Prostate gland (tissue), 2 donors: ENCODE measurements at places on chromosomes 6 and 20. TPM values are rescaled to one million over a fixed set of nuclear protein-coding genes. Genes with fewer than 3 reads are reported as not detected.
A peak's percentile ranks its signal among the peaks of the same experiment; 100 is the strongest.

Gene ZCCHC3
- total RNA-seq: 16.3 TPM

Gene TRIM38
- total RNA-seq: 8.7 TPM

Gene ZNF318
- total RNA-seq: 15.1 TPM

Gene RBPJL
- not detected for total RNA-seq

Gene ISM1
- 0.45 TPM for total RNA-seq

Gene STMND1
- total RNA-seq: 15.6 TPM

Gene NKX2-2
- total RNA-seq: not detected

Gene RGS17
- total RNA-seq: 3.3 TPM

Gene RAET1L
- not detected for total RNA-seq

Gene LRRN4
- 0.68 TPM for total RNA-seq

Gene BHLHE23
- total RNA-seq: not detected

Gene ANGPT4
- 0.27 TPM for total RNA-seq

DNA sequence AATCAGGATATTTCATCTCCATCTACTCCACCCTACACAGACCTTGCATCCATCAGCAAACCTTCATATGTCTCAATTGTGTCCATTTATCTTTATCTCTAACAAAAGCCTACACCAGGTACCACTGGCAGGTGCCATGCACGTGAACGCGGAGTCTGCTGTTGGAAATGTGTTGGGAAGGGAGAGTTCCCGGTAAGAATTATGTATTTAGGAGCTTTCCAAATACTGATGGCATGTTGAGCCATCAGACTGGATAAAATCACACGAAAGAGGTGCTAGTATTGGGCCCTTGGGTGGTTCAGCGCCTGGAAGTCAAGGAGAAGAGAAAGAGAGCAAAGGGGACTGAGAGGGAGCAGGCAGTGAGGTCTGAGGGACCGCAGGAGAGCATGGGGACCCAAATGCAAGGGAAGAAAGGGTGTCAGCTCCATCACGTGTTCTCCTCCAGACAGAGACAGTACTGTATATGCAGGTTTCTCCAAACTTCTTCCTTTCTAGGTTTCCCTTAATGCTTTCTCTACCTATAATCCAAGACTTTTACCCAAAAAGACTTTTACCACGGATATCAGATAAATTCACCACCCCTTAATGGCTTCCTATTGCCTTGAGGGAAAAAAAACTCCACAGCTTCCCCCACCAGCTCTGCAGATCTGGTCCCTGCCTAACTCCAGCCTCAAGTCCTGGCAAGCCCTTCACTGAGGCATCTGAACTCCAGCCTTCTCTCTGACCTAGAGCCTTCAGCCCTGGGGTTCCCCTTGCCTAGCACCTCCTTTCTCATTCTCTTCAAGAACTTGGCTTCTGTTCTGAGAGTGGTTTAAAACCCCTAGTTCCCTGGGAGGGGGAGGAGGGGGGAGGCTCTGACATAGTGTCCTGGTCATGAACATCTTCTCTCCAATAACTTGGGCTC, 4.8 kb upstream of the ZNF217 start:
- DNase-seq: no peak
- H3K27ac ChIP-seq: peak overlapping the region; percentile 98
- H3K27me3 ChIP-seq: no peaks in the 10 kb centered on the region
- no peaks in the 10 kb centered on the region for H3K36me3 ChIP-seq
- peak overlapping the region; percentile 89 for H3K4me3 ChIP-seq

DNA sequence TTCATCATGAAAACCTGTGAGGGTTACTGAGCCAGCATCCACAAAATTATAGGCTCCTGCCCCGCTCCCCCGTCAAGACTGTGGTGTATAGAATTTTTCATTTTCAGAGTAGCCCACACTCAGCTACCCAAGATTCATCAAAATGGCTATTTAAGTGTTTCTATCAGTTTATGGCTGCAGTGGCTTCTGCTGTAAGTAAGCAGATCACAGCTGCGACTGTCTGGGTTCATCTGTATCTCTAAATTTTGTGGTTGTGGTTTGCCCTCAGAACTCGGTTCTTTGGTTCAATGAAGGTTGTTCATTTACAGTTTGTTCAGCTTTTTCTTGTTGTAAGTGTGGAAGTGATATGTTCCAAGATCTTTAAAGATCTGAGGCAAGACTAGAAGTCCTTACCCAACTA, 284.2 kb downstream of the DOK5 start:
- no peaks in the 10 kb centered on the region for H3K36me3 ChIP-seq
- H3K4me1 ChIP-seq: no peaks in the 10 kb centered on the region
- no peaks in the 10 kb centered on the region for H3K27me3 ChIP-seq
- H3K4me3 ChIP-seq: no peak overlapping the region
- H3K27ac ChIP-seq: no peak overlapping the region

DNA sequence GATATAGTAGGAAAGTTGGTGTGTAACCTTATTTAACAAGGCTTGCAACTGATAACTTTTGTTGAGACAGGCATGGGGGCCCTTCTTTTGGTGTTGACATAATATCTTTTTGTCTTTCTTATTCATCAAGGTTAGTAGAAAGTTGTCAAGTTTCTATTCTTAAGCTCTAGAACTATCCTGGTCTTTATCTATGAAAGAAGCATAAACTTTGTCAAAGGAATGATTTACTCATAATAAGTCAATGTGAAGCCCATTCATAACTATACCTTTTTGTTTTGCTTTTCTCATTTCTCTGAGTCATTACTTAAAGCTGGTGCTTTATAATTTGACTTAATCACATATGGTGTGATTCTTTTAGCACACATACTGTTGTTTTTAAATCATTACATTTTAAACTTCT, 312.4 kb downstream of the UTRN start:
- no peak for DNase-seq
- no peaks in the 10 kb centered on the region for H3K36me3 ChIP-seq
- H3K4me1 ChIP-seq: no peaks in the 10 kb centered on the region
- H3K27me3 ChIP-seq: no peaks in the 10 kb centered on the region
- no peak overlapping the region for H3K27ac ChIP-seq
- no peak overlapping the region for H3K4me3 ChIP-seq

GRCh38 chr6:79157961-79158644, 76.4 kb downstream of the HMGN3 start:
- H3K4me1 ChIP-seq: no peaks in the 10 kb centered on the region
- no peak for DNase-seq
- no peak overlapping the region for H3K4me3 ChIP-seq
- H3K27ac ChIP-seq: no peak overlapping the region

DNA sequence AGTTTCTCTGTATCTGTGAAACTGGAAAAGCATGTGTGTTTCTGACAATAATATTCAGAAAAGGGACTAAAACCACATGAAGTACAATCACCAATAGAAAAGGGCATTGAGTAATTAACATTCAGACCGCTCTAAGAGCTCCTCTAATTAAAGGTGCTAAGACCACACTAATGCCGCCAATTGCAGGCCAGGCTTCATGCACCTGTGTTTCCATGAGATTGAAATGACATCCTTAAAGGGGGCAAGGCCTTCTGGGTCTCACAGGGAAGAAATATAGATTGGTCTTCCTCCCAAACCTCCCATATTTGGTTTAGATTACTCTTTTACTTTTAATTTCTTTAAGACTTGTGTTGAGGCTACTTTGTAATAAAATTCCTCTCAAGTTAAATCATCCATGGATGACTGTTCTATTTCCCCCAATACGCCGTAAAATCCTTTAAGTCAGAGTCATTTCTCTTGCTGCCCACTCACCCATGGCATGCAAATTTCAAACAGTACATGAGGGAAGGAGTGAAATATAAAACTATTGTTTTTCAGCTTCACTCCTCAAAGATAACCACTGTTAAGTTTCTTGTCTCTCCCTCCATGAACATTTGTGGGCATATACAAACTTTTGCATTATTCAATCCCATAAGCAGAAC, 110.6 kb downstream of the UBE3D start:
- no peaks in the 10 kb centered on the region for H3K4me1 ChIP-seq
- no peaks in the 10 kb centered on the region for H3K27me3 ChIP-seq
- no peak for DNase-seq
- H3K27ac ChIP-seq: no peak overlapping the region

GRCh38 chr6:56756219-56756789, 113.6 kb upstream of the DST start:
- no peaks in the 10 kb centered on the region for H3K27me3 ChIP-seq
- no peak overlapping the region for H3K27ac ChIP-seq
- H3K4me3 ChIP-seq: no peak overlapping the region
- H3K4me1 ChIP-seq: no peaks in the 10 kb centered on the region
- H3K36me3 ChIP-seq: no peaks in the 10 kb centered on the region
- no peak for DNase-seq

DNA sequence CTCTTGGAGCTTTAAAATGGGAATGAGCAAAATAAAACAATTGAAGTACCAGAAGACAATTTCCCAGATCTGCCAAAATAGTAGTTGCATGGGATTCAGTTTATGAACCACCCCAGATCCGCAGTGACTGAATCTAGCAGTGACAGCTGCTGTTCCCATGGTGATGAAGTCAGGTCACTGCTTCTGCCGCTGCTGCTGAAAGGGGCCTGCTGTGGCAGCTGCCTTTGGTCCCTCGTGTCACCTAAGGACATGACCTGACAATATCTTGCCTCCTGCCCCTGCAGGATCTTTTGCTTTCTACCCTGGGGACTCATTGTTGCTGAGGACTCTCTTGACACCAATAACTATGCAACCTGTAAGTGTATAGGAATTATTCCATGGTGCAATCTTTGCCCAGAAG, 34.3 kb upstream of the OGFRL1 start:
- no peaks in the 10 kb centered on the region for H3K4me1 ChIP-seq
- H3K27ac ChIP-seq: no peak overlapping the region
- DNase-seq: no peak
- H3K36me3 ChIP-seq: no peaks in the 10 kb centered on the region

DNA sequence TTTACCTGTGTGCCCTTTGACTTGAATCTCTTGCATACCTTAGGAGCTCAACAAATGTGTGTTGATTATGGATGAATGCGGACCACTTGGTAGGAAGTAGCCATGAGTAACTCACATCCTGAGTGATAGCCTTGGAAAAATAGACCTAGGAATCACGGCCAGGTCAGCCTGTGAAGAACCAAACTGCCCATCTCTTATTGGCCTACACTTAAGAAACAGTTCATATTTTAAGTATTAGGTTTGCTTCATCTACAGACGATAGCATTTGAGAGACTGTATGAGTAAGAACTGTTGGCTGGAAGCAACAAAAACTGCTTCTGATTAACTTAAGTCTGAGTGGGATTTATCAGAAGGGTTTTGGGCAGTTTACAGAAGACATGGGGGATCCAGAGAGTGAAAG, 320.1 kb upstream of the PRND start:
- no peaks in the 10 kb centered on the region for H3K27me3 ChIP-seq
- H3K27ac ChIP-seq: no peak overlapping the region
- no peak for DNase-seq
- H3K4me3 ChIP-seq: no peak overlapping the region

- H3K4me1 ChIP-seq: no peaks in the 10 kb centered on the region
- no peak for DNase-seq
- no peaks in the 10 kb centered on the region for H3K36me3 ChIP-seq
- H3K27me3 ChIP-seq: no peaks in the 10 kb centered on the region
- H3K4me3 ChIP-seq: no peak overlapping the region
Observed at GRCh38 chr6:470051-470900, 78.7 kb downstream of the IRF4 start.

DNA sequence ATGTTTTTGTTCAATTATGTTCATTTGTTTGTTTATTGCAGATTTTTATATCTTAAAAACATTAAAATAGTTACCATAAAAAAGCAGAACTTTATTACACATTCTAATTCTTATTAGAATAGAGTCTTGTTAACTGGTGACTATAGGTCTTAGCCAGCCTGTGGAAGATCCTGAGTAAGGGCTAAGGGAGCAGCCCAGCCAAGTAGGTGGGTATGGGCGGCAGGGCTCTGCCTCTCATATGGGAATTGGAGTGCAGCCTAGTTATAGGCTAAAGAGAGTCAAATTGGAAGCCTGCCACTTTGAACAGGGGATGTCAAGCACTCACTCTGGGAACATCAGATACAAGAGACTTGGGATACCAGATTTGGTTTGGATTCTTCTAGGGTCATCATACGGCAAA, 10.5 kb upstream of the HSF2 start:
- no peaks in the 10 kb centered on the region for H3K36me3 ChIP-seq
- H3K4me1 ChIP-seq: no peaks in the 10 kb centered on the region
- DNase-seq: no peak

DNA sequence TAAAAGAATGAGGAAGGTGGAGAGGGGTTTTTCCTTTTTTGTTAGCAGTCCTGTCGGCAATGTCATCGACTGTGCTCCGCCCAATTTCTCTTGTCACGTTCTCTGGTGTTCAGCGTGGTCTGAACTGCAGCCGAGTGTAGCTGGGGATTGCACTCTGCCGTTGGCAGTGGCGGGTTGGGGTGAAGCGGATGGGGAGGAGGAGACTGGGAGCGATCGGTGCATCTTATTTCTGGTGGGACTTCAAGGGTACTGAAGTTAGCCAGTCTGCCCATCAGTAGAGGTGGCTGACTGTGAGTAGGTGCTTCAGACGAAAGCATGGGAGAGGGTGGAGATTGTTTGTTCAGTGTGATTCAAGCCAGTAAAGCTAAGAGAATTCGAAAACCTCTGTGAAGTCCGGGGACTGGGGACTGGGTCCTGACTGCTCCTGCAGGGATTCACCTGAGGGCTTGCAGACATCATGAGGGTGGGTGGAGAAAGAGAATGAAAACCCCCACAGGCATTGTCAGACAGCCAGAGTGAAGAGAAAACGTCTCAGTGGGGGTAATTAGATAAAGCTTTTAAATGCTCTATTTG, 5.1 kb downstream of the RREB1 start:
- H3K4me3 ChIP-seq: no peak overlapping the region
- H3K4me1 ChIP-seq: peaks cover 12% of the 10 kb centered on the region
- no peaks in the 10 kb centered on the region for H3K36me3 ChIP-seq
- peak overlapping the region; percentile 58 for H3K27ac ChIP-seq

DNA sequence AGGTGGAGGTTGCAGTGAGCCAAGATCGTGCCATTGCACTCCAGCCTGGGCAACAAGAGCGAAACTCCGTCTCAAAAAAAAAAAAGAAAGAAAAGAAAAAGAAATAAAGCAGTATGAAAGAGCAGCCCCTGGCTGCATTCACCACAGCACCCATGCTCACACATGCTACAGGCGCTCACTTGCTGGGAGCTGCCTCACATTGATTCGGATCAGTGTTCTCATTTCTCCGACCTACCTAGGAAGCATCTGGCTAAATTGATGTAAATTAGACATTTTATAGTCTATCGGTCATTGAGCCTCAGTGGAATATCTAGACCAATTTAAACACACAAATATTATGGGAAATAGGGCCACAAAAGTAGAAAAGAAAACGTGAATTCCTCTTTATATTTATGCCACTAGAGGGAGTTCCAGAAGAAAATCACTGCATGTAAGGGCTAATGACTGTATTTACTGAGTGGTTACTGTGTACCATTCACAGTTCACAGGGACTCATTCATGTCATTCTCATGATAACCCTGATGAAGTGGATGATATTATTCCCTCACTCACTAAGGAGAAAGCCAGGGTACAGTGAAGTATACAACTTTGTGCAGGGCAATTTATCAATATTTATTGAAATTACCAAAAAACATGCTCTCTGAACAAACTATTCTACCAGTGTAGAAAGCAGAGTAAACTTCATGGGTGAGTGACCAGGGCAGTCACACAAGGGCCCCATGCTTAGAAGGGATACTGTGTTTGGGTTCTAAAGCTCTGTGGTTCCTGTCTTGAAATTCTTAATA, 5.3 kb upstream of the MOG start:
- H3K27ac ChIP-seq: no peak overlapping the region
- no peaks in the 10 kb centered on the region for H3K27me3 ChIP-seq
- no peaks in the 10 kb centered on the region for H3K36me3 ChIP-seq
- H3K4me1 ChIP-seq: no peaks in the 10 kb centered on the region
